Fibroblast of lung (primary cell): ENCODE measurements at places on chromosomes 13 and 19.

DNA sequence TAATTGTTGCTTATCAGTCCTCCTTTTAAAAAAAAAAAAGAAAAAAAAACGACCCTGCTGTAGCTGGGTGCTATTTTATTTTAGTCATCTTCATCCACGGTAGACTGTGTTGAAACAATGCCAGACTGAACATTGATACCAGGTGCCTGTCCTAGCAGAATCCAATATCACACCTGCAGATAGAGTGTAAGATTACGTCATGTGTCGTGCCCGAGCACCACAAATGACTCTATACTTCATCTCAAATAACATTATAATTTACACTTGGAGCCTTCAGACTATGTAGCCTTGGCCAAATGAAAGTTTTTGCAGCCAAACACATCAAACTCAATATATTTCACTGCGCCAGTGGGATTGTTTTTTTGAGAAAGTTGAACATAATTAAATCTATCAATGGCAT, 410.6 kb downstream of the FGF9 start:
- no peak for DNase-seq

- DNase-seq: peak; percentile 51
Observed at GRCh38 chr19:662207-662961, 630 bp downstream of the RNF126 start.

GRCh38 chr13:52461265-52461664, 6.0 kb downstream of the CKAP2 start:
- DNase-seq: no peak

DNA sequence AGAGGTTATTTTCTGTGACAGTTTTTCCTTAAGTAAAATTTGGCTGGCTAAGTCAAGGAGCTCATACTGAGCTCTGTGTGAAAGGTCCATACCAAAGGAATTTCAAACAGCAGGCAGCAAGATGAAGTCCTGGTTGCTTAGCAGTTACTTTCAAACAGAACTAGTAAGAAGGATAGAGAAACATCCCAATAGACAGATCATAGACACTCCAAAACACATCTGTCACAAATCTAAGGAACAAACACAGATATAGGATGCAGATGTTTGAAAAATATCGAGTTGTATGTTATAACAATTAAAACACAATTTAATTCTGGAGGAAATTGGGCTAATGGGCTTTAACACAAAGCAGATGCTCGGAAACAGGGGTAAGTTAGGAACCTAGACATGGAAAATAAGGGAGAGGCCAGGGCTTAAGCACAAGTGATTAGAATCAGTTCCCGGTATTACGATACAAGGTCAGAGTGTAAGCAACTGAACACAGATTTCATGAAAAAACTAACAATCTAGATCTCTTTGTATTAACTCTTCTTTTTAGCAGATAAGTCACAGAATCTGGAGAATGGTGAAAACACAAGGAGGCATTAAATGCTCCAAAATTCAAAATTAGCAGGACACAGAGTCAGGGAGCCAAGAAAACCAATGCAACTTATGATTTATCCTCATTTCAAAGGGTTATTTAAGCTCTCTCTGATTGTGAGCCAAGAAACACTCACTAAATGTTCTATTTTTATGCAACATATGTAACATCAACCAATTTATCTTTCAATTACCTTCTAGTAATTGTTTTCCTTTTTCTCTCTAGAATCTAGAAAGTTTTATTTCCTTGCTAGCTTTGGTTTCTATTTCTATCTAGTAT, 1992.9 kb upstream of the PCDH20 start:
- peak; percentile 38 for DNase-seq

DNA sequence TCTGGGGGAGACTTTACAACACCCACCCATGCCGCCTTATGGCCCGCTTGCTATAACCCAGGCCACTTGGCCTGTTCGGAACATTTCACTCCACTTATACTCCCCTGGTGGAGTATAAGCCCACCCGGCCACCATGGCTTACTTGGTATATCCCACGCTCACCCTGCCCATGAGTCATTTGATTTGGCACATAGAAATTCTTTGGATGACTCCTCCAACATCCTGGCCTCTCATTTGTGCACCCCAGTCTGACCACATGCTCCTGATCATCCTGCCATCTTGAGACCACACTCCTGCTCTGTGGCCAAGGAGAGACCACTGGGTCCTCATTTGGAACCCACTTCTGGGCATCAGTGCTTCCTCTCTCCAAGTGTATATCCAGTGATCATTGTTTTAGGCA, 5.2 kb downstream of the SPACA6 start:
- no peak for DNase-seq
